ENCODE measurements at places on chromosomes 11 and 22. TPM values are rescaled to one million over a fixed set of nuclear protein-coding genes. Genes with fewer than 3 reads are reported as not detected.

ADSL gene
- 174 TPM for total RNA-seq

OR2AG1 gene
- not detected for total RNA-seq

MAPK8IP2 gene
- total RNA-seq: 2.1 TPM

MS4A6E gene
- not detected for total RNA-seq

DNA sequence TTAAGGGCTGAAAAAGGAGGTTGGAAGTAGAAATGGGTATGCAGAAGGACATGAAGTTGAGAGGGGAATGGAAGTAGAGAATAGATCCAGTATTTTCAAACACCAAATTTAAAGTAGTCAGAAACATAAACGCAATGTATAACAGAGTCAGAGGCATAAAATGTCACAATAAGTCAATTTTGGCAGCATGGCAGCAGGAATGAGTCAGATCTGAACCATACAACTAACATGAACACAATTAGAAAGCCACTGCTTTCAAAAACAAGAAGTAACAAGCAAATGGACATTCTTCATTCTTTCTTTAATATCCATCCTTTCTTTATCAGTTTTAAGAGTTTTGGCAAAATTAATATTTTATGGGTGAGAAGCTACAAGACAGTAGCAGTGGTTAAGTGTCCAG is 2.5 kb downstream of the CHORDC1 start:
- DNase-seq: no peak
